ENCODE measurements at places on chromosomes 1 and 21.

GRCh38 chr1:45686015-45686287, 382 bp downstream of the GPBP1L1 start:
- peak; percentile 61 for DNase-seq

DNA sequence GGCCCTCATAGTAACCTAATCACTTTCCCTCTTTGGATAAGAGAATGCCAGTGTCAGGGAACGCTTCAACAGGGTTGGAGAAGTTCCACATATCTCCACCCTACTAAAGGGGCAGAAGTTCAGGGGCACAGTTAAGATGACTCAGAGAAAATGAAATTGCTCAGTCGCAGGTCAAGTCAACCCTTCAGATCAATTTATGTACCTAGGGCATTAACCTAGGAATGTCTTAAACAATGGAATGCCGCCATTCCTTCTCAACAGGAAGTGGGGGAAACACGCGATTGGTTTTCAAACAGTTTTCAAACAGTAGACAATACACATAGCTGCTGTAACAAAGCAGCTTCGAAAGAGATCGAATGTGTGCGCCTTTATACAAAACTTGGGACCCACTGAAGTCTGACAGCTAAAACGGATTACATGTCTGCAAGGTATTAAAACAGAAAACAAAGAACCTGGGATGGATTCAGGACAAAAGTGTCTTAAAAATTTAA, 897 bp downstream of the SLC25A24 start:
- peak; percentile 40 for DNase-seq

- peak; percentile 53 for DNase-seq
These were observed 7.3 kb downstream of the POU2F1 start for GRCh38 chr1:167227934-167228378.

- peak; percentile 86 for DNase-seq
These were observed 301.8 kb downstream of the BRINP2 start for GRCh38 chr1:177472567-177472966.

- DNase-seq = peak; percentile 91
These were observed at the start of gene NEGR1 for GRCh38 chr1:72282271-72283021. Gene NEGR1, minus strand, starts transcription at chr1:72282539.

DNA sequence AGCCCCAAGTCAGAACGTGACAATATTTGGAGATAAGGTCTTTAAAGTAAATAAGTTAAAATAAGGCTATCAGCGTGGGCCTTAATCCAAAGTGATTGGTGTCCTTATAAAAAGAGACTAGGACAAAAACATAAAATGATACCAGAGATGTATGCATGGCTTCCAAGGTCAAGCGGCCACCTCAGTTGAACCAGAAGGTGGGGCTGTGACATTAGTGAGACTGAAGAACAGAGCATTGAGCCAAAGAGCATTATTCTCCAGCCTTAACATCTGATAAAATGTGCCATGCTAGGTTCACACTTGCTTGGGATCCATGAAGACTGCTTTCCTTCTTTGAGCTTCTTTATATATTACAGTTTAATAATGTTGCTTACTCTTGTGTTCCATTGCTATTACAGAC, 554.6 kb downstream of the PLA2G4A start:
- DNase-seq = no peak

- no peak for DNase-seq
These were observed 23.2 kb downstream of the OR13G1 start for GRCh38 chr1:247656221-247656875.

GRCh38 chr1:147549526-147549925, 8.2 kb downstream of the BCL9 start:
- no peak for DNase-seq

GRCh38 chr21:42614396-42614795, 39.0 kb upstream of the PDE9A start:
- DNase-seq = no peak

DNA sequence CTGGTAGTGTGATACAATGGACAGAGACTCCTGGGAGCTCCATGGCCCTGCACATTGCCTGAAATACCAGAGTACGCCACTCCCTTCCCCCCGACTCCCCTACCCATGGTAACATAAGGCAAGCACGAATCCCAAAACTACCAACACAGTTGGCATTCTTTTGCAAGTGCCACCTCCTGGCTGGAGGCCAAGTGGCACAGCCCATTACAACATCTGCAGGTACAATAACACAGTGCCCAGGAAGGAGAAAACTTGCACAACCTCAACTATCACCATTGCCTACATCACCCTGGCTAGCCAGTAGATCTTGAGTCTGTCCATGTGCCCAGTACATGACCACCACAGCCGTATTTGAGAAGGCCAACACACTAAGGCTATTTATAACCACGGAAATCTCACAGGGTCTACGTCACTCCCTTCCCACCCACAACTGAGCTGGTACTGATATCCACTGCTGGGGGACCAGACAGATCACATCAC, 11.7 kb downstream of the ADAMTS1 start:
- DNase-seq = no peak

DNA sequence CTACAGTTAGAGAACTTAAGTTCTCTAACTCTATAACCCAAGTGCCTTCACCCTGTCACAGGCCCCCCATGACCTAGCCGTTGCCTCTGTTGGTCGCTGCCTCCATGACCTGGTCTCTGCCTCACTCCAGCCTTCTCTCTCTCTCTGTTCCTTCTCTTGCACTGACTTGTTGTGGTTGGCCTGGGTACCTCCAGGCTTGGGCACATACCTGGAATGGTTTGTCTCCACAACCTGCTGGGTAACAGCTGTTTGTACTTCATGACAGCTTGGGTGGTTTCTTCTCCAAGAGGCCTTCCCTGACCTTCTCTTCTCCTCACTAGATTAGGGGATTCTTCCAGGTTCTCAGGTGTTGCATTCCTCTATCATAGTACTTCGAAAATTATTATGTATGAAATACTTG, 371.6 kb upstream of the USP24 start:
- DNase-seq = no peak

- no peak for DNase-seq
These were observed 19.7 kb upstream of the ADGRB2 start for GRCh38 chr1:31783846-31784245.

GRCh38 chr1:160137216-160137862, 14.1 kb upstream of the ATP1A4 start:
- DNase-seq = no peak

- no peak for DNase-seq
These were observed 8.2 kb upstream of the SH2D1B start for GRCh38 chr1:162420120-162420519.
